ENCODE measurements at places on chromosomes 13 and 19.

DNA sequence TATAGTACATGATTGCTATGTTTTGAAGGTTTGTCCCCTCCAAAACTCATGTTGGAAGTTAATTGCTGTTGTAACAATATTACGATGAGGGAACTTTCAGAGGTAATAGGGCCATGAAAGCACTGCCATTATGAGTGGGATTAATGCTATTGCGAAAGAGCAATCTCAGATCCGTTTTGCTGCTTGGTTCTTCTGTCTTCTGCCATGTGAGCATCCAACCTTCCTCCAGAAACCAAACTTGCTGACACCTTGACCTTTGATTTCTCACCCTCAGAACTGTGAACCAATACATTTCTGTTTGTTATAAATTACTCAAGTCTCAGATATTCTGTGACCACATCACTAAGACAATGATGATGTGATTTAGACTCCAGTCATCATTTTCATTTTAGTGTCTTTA, 2590.9 kb downstream of the PCDH9 start:
- DNase-seq: no peak

DNA sequence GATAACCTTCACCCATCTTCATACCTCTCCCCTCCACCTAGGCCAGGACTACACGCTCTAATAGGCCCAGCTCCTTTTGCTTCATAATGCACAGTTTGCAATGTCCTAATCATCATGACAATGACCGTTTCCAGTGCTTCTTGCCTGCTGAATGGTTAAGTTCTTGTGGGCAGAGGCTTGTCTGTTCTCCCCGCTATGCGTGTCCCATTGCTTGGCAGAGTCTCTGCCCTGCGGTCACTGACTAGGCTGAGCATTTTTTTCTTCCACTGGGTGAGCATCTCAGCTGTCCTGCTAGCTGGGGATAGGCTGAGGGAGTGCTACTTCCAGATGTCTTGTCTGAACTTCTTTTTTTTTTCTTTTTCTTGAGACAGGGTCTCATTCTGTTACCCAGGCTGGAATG, 314.7 kb downstream of the UQCRFS1 start:
- no peak for DNase-seq

DNA sequence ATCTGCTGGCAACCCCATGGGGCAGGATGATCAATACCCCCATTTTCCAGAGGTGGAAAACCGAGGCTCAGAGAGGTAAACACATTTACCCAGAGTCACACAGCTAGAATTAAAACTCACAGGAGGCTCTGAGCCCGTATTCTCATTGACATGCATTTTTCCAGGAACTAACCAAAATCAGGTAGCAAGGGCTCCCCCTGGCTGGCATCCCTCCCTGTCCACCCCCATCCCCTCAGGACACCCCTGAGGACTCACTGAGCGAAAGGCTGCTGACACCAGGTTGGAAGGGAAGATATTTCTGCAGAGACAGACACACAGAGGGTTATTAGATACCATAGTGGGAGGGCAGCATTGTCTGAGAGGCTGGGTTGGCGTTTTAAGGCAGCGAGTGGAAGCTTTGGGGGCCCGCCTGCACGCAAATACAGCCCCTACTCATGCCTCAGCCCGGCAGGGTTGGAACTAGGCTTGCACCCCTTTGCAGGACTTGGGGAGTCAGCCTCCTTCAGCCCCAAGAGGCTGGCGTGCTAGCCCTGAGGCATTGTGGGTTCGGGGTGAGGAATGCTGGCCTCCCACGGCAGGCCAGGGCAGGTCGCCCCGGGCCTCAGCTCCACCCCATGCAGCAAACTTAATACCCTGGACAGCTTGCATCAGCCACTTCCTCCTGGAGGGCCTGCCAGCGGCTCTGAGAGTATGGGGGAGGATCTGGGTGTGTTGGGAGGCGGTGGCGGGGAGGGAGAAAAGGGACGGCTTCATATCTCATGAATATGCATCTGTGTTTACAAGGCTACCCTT, 3.9 kb downstream of the SLC1A5 start:
- peak; percentile 19 for DNase-seq

DNA sequence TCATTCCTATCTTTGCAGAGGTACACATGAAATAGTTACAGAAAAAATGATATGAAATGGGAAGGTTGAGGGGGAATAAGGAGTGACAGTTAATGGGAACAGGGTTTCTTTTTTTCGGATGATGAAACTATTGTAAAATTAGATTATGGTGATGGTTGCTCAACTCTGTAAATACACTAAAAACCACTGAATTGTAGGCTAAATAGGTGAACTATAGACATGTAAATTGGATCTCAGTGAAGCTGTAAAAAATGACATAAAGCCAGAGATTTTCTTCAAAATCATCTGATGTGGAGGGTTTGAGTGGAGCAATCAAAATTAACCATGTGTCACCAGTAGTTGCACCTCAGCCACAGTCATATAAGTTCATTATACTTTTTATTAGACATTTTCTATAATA, 6.6 kb upstream of the FLT3 start:
- no peak for DNase-seq

GRCh38 chr13:41696163-41697003, 239.0 kb downstream of the RGCC start:
- DNase-seq: no peak

DNA sequence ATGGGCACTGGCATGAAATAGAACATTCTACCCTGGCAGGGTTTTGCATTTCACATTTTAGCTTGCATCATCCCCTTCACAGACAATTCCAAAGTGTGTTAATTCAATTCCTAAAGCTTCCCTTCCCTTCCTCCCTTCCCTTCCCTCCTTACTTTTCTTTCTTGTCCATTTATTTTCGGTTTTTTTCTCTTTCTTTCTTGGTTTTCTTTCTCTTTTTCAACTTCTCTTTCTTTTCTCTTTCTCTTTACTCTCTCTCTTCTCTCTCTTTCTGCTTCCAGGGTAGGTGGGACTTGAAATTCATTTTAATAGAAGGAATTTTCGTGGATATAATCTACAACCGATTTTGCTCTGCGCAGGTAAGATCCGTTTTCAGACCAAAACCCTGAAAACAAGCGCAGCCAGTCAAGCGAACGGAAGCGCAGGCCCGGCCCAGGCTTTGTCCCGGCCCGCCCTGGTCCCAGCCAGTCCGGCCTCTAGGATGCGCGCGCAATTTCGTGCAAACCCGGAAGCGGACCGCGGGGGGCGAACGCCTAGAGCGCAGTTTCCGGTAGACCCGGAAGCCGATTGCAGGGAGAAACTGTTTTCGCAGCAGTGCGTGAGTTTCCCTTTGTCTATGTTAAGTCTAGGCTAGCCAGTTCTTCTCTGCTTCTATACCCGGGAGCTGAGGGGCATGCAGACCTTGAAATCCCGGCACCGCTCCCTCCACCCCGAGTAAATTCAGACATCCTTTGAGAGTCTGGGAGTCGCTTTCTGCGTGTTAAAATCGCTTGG, at the start of gene ZNF528:
TSS of gene ZNF528 (plus strand) at position 540 of the 771 bp plus-strand sequence. CDS start 4,165 bp downstream, outside the sequence.
- DNase-seq: peak; percentile 85

DNA sequence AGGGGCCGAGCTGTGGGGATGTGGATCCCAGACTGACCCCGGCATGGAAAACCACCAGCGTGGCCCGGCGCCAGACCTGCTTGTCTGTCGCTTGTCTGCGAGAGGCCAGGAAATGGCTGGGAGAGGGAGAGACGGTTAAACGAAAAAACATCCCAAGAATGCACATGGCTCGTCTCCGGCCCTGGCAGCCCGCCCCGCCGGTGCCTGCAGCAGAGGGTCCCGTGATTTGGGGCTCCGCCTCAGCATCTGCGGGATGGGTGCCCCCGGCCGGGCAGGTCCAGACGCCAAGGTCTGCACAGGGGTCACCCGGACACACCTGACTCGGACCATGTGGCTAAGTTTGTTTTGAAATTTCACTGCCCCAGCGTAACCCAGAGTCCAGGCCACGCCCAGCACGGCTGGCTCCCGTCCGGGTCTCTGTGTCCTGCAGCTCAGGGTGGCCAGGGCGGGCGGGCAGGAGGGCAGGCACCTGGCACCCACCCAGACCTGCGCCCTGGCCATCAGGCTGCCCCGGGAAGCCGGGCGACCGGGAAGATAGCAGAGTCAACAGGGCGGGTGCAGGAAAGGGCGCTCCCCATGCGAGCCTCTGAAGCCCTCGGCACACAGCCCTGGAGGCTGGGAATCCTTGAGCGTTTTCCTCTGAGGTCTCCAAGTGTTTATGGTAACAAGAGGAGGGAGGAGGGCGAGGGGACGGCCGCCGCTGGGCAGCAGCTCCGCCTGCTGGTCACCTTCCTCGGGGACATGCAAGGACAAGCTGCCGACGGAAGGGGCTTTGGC, 103.2 kb downstream of the GADD45B start:
- DNase-seq: peak; percentile 53

DNA sequence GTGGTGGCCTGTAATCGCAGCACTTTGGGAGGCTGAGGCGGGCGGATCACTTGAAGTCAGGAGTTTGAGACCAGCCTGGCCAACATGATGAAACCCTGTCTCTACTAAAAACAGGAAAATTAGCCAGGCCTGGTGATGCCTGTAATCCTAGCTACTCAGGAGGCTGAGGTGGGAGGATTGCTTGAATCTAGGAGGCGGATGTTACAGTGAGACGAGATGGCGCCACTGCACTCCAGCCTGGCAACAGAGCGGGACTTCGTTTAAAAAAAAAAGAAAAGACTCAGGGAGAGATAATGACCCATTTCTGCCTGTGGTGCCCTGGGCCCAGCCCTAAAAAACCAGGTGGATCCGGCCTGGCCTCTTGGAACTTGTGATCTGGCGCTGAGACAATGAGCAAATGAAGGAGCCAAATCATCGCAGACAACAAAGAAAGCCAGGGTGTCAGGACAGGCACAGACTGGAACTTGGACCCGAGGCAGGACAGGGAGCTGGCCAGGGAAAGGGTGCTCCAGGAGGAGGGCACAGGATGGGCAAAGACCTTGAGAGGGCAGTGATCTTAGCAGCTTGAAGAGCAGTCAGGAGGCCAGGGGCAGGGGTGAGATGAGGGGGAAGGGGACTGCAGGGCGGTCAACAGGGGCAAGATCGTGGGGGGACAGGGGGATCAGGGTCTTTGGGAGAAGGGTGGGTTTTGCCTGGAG, 962 bp upstream of the JAK3 start:
- no peak for DNase-seq

- no peak for DNase-seq
Measured at GRCh38 chr13:63124863-63125262, 1709.2 kb upstream of the PCDH20 start.

DNA sequence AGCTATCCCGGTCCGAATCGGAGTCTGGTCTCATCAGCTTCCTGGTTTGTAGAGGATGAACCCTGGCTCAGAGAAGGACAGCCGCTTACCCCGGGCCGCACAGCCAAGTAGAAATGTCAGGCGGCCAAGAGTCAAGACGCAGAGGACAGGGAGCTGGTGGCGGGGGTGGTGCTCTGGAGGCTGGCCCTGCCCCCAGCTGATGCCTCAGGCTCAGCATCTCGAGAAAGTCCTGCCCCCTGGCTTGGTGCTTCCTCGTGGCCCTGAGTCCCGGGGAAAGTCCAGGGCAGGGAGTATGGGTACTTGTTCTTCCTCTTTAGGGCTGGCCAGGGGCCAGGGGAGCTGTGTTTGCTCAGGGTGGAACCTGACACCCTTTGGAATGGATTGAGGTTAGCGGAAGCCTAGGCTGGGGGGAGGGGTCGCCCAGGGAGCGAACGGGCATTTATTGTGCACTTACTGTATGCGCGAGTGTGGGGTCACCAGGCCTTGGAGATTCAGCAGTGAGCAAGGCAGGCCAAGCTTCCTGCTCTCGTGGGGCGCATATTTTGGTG, 2.2 kb downstream of the TJP3 start:
- DNase-seq: no peak

GRCh38 chr19:43684326-43684725, 14.4 kb upstream of the PLAUR start:
- DNase-seq: no peak

DNA sequence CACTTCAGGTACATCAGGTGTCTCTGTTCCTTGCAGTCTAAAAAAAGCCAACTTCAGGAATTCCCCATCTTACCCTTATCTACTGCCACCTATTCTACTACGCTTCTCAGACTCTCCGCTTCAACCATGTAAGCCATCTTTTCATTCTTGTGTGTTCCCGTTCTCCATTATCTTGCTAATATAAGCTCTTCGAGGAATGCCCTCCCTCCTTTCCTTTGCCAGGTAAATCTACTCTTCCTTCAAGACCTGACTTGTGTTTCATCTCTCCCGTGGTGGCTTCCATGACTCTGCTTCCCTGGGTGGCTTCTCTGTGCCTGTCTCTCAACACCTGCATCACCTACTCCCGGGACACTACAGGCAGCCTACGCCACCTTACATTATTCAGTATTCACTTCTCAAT, 42.3 kb upstream of the MEDAG start:
- DNase-seq: no peak

DNA sequence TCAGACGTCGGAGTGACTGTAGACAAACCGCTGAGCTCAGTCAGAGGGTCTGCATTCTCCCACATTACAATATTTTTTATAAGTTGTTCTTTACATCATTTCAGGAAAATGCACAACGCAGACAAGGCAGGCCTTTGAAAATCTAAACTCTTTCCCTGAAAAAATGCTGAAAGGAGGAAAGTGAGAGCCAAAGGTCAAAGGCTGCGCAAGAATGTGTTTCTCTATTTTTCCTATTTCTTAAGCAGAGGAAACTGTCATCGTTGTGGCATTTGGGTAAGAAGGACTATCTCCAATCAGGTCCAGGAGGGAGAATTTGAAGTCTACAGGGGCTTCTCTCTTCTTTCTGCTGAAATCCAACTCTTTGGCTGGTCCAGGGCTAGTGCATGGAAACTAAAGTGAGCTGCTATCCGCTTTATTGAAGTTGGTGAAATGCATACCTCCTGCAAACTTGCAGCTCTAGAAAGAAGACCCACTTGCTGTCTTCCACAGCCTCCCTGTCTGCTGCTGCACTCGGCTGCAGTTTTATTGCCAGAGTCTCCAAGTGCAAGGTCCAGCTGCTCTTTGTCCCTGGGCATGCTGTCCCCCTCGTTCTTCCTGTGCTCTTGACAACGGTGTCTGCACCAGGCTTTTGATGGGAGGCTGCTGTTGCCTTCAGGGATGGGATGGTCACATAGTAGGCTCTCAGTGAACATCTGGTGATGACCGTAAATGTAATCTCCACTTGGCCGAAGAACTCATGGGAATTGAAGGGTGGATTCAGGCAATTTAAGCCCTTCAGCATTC, 31.2 kb downstream of the ZNF536 start:
- no peak for DNase-seq

- DNase-seq: no peak
Measured at GRCh38 chr19:1168572-1169410, 5.3 kb downstream of the SBNO2 start.

GRCh38 chr19:9171393-9171991, 7.3 kb upstream of the OR7D2 start:
- DNase-seq: no peak

DNA sequence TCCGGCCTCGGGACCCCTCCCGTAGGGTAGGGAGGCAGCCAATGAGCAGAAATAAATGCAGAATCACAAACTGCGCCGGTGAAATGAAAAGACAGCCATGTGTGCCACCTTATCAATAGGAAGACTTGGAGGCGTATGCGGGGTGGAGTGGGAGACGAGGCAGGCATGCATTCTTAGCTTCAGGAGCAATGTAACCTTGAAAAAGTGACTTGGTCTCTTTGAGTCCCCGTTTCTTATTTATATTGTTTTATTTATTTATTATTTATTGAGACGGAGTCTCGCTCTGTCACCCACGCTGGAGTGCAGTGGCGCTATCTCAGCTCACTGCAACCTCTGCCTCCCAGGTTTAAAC, 16.0 kb downstream of the SSC5D start:
- no peak for DNase-seq

- DNase-seq: no peak
Measured at GRCh38 chr19:720345-721160, 11.8 kb downstream of the PALM start.

GRCh38 chr13:22748866-22749577, 431.8 kb upstream of the SGCG start:
- no peak for DNase-seq
